ENCODE measurements at places on chromosomes 16 and 17. TPM values are rescaled to one million over a fixed set of nuclear protein-coding genes. Genes with fewer than 3 reads are reported as not detected.

PRSS33 gene
- not detected for total RNA-seq

- H3K27ac ChIP-seq = no peak overlapping the region
- peaks cover 15% of the 10 kb centered on the region for H3K4me1 ChIP-seq
- no peaks in the 10 kb centered on the region for H3K36me3 ChIP-seq
- H3K4me3 ChIP-seq = no peak overlapping the region
- H3K27me3 ChIP-seq = peaks cover 87% of the 10 kb centered on the region
- no peak for DNase-seq
Observed at GRCh38 chr16:54942353-54942943, 11.8 kb downstream of the IRX5 start.

DNA sequence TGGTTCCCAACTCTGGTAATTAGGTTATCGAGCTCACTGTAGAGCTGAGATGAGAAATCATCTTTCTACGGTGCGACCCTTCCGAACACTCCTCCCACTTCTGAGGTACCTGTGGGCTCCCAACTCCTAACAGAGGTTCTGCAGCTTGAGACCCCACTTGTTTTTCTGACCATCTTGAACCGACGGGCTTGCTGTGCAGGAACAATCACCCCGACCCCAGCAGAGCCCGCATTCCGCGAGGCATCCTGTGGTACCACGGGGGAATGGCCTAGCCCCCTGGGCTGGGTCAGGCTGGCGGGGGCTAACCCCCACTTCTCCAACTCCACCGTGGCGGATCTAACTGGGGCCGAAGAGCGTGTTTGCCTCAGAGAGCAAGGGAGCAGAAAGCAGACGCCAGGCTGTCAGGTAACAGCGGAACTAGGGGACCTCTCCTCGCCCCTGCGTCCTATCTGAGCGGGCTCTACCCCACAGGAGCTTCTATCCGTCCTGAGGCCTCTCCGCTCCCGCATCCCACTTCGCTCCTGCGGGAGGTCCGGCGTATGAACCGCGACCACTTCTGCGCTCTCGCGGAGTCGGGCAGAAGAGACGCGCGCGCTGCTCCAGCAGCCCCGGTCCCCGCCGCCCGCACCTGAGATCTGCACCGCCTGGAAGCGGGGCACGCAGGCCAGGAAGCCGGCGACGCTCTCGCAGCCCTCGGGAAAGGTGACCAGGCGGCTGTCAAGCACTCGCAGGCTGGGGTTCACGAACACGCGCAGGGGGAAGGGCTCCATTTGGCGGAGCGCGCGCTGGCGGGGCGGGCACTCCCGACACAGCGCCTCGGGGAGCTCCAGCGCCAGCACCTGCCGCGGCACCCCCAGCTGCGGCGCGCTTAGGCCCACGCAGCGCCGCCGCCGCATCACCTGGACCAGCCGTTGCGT, 761 bp downstream of the PDF start:
- no peak for DNase-seq
- H3K27ac ChIP-seq = no peak overlapping the region
- peaks cover 59% of the 10 kb centered on the region for H3K4me1 ChIP-seq
- no peaks in the 10 kb centered on the region for H3K27me3 ChIP-seq

ASPHD1 gene
- not detected for total RNA-seq

- no peaks in the 10 kb centered on the region for H3K36me3 ChIP-seq
- H3K27ac ChIP-seq = no peak overlapping the region
- H3K4me1 ChIP-seq = no peaks in the 10 kb centered on the region
- no peak overlapping the region for H3K4me3 ChIP-seq
- DNase-seq = peak; percentile 14
Observed at GRCh38 chr17:72342627-72343527, 222.1 kb downstream of the SOX9 start.

GRCh38 chr16:66569131-66569530, 2.9 kb downstream of the CMTM1 start:
- no peak for DNase-seq
- H3K4me1 ChIP-seq = no peaks in the 10 kb centered on the region
- peaks cover 39% of the 10 kb centered on the region for H3K36me3 ChIP-seq
- H3K27ac ChIP-seq = no peak overlapping the region
- H3K4me3 ChIP-seq = no peak overlapping the region

Data from heart right ventricle (tissue), 16 donors.